ENCODE measurements at places on chromosomes 7 and 10.
A peak's percentile ranks its signal among the peaks of the same experiment; 100 is the strongest.

GRCh38 chr7:116836048-116836447, 26.3 kb upstream of the CAPZA2 start:
- DNase-seq = no peak

GRCh38 chr7:36898186-36898585, 173.9 kb upstream of the AOAH start:
- no peak for DNase-seq

- no peak for DNase-seq
Observed at GRCh38 chr10:70714951-70715350, 42.6 kb downstream of the ADAMTS14 start.

DNA sequence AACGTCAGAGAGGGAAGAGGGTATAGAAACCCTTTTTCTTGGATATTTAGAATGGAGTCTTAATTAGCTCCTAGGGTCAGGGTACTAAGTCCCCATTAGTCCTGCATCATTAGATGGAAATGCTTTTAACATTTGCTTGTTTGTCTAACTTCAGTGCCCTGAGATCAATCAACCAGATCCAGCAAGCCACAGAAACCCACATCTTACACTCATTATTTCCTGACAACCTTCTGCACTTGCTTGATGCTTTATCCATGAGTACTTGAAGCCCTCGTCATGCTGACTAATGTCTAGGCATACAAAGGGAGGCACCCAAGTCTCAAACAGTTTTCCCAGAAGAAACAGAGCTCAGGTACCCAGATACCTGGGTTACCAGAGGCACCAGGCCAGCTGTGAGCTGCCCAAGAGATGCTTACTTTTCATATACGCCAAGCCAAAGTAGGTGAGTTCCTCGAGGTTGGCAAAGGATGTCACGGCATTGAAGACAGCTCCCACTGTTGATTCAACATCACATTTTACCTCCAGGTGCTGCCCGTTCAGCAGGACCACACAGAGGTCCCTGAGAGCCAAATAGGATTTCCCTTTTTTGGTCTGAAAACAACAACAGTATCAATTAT, 42.7 kb downstream of the FRMPD2 start:
- DNase-seq = no peak

GRCh38 chr10:124597846-124598165, 136.2 kb downstream of the LHPP start:
- DNase-seq = peak; percentile 34

GRCh38 chr7:2645274-2645868, 13.6 kb downstream of the TTYH3 start:
- DNase-seq = no peak

GRCh38 chr7:126993626-126994213, 259.0 kb downstream of the GRM8 start:
- DNase-seq = no peak

DNA sequence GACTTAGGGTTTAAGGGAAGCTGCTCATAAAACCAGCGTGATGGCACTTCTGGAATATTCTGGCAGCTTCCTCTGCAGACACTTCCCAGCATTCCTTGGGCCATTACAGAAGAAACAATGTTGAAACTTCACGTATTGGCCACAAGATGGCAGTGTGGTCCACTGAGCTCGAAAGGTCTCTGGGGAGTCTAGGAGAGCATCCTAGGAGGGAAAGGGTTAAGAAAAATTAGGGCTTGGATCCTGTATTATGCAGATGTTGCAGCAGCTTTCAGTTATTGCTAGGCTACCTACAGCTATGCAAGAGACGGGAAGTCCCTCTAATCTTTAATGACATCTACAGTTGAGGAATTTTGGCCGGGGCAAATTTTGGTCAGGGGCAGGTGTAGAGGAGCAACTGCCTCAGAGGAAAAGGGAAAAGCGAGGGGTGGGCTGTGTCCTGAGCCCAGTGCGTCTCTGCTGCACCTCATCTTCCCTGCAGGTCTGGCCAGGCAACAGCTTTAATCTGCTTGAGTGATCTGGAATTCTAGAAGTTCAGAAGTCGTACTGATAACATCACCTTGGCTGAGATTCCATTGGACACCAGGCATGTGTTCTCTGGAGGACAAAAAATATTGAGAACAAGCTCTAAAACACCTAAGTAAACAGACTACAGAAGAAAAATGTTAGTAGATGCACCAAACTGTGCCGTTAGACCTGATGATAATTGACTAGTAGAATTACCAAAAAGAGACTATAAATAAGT, 220.8 kb upstream of the PRSS58 start:
- DNase-seq = peak; percentile 36

Measured in right forelimb (tissue), 1 donor.